Osteocyte (in vitro differentiated cells): ENCODE measurements at places on chromosomes 7 and 10. TPM values are rescaled to one million over a fixed set of nuclear protein-coding genes. Genes with fewer than 3 reads are reported as not detected.
A peak's percentile ranks its signal among the peaks of the same experiment; 100 is the strongest.

GRCh38 chr7:27182285-27182841, 2.7 kb downstream of the HOXA11 start:
- DNase-seq, result no peak

- peak; percentile 66 for DNase-seq
Measured at GRCh38 chr10:1629326-1630198, 107.8 kb downstream of the ADARB2 start.

- no peak for DNase-seq
Measured at GRCh38 chr7:135509589-135509838, 388 bp downstream of the CNOT4 start.

GRCh38 chr10:3902809-3903410, 117.9 kb upstream of the KLF6 start:
- no peak for DNase-seq

DNA sequence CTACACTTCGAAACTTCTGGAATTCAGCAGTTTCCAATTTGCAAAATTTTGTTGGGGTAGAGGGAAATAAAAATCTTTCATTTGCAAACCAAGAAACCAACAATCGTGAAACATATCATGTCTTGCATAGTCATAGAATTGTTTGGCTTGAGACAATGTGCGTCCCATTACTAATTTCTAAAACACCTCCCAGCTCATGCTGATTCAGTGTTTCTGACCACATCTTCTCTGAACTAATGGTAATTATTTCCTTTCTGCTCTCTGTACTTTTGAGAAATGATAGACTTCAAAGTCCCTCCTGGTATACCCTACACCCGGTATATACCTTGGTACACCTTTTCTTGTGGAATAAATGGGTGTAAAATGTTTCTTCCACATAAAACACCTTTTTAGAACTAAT, 41.8 kb upstream of the TSPAN13 start:
- no peak for DNase-seq

AKR1B15 gene
- total RNA-seq, result not detected in 2 replicates

- DNase-seq, result no peak
Measured at GRCh38 chr10:57320416-57320815, 947.3 kb downstream of the IPMK start.

MPP7 gene
- 37.4 and 41.9 TPM in 2 replicates for total RNA-seq

CPA2 gene
- total RNA-seq, result not detected in 2 replicates

GRCh38 chr10:101027106-101027720, 3.7 kb downstream of the PDZD7 start:
- no peak for DNase-seq

DNA sequence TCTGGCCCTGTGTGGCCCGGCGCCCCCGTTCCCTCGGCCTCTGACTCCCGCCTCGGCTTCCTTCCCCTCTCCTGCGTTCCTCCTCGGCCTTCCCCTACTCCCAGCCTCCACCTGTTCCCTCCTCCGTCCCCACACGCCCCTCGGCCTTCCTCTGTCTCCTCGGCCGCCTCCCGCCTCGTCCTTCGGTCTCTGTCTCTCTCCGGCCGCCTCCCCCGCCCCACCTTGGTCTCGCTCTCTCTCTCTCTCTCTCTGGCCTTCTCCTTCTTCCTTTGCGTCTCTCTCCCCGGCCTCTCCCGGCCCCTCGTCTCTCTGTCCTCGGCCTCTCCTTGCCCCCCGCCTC, 588 bp downstream of the GET4 start:
- no peak for DNase-seq

ANKMY2 gene
- 16.9 TPM in 2 replicates for total RNA-seq

MALRD1 gene
- total RNA-seq, result 0.56 TPM in 1 of 2 replicates, not detected in the other

- DNase-seq, result no peak
Measured at GRCh38 chr7:45055016-45055415, 33.8 kb downstream of the NACAD start.

DNA sequence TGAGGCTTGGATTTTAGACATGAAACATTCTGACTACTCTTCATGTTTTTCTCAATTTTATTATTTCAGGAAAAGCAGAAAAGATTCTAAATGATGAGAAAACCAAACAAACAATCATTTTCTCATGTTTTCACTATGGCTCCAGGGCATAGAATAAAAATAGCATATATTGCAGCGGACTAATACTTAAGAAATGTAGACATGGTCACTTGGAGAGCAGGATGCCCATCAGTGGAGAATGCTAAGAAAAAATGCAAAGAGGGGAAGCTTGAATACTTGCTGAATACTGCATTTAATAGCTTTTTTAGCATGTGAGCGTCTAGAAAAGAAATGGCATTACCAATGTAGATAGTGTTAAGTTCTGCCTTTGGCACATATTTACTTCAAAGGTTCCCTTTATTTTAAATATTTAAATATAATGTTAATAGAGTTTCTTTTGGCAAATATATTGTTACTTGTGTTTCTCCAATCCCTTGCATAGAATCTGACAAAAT, 107.9 kb downstream of the PPP1R17 start:
- no peak for DNase-seq

DNA sequence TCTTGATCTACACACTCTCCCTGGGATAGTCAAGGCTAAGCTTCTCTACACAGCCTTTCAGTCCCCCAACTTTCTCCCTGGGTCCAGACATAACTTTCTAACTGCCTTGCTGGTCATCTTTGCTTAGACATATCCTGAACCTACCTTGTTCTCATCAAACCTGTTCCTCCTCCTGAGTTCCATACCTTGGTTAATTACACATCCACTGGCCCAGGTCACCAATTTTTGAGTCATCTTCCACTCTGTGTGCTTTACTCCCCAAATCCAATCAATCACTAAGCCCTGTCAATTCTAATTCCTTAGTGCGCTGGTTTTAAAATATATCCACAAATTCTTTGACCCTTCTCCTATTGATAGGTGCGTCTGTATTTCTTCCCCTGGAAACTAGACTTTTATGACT, 107.0 kb downstream of the EVX1 start:
- DNase-seq, result no peak

DNA sequence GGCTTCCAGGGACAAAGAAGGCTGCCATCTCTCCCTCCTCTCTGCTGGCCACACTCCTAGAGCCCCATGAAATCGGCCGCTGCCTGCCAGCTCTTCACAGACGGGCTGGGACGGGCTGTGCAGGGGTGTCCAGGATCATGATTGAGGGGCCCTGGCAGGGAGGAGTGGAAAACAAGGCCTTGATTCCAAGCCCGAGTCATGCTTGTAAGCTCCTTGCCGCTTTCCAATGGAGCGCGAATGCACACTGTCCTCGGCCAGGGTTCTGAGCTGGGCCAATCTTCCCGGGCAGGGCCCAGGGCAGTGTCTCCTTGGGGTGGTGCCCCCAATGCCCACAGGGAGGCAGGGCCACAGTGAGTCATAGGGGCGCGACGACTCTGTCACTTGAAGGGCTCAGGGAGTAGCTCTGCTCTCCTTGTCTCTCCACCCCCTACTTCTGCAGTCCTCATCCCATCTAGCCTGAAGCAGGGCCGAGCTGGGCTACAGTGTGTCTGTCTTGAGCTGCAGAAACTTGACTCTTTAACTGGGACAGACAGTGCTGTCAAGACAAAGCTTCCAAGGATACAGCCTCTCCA, 186.2 kb upstream of the SVIL start:
- DNase-seq, result no peak

STEAP4 gene
- total RNA-seq, result 0.11 and 0.21 TPM in 2 replicates

LMOD2 gene
- not detected in 2 replicates for total RNA-seq

DNA sequence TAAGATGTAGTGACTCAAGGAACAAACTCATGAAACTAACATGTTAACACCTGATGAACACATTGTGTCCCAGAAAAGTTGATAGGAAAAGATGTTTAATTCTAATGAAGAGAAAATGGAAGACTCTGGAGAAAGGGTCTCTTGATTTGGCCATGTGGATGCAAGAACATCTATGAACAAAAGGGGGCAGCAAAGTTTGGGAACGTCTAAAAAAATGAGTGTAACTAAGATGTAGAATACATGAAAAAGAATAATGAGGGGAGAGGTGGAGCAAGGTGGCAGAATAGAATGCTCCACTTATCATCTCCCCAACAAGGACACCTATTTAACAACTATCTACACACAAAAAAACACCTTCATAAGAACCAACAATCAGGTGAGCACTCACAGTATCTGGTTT, 805.1 kb downstream of the TNS3 start:
- no peak for DNase-seq

GRCh38 chr7:105218215-105218614, 170.5 kb downstream of the SRPK2 start:
- DNase-seq, result no peak

GRCh38 chr7:126483972-126484371, 768.8 kb downstream of the GRM8 start:
- DNase-seq, result no peak

DNA sequence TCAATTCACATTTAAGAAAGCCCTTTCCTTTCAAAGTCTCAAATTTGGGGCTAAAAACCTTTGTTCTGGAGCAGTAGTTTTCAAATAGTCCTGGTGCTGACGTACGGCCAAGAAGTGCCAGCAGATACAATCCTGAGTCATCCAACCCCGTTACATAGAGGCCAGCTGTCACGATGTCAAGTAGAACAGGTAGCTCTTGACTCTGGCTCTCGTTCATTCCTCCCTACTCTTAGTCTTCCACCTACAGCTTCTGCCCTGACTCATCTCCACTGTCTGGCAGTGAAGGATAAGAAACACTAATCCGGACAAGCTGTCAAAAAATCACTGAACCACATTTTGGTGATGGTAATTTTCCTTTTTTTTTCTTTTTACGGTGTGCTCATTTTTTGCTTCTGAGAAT, 132.4 kb upstream of the PTN start:
- no peak for DNase-seq

MACC1 gene
- not detected in 2 replicates for total RNA-seq

DNA sequence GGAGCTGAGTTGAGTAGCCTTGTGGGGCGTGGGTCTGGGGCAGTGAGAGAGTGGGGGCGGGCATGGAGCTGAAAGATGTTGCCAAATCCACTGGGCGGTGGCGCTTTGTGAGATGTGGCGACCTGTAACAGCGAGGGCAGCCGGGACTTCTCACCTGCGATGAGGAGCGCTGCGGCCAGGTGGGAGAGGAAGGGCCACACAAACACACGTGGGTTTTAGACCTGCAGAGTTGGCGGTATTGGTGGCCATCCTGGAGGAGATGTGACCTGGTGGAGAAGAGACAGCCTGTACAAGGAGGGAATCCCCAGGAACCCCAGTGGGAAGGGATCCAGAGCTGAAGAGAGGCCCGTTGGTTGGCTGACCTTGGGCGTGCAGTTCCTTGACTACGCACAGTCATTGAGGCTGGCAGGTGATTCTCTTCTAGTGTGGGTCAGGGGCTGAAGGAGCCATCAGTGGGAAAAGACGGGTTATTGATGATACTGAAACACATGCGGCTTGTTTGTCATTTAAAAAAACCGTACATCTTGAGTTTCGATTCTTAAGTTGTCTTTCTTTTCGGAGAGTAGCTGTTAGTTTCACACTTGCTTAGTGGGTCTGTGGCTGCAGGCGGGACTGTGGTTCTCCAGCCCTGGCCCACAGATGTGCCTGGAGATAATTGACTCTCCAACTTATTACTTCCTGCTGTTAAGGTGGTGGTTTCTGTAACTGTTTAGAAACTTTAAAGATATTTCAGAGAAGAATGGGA, 2.4 kb downstream of the CHST12 start:
- DNase-seq, result no peak

ING3 gene
- total RNA-seq, result 20.2 and 20.7 TPM in 2 replicates

DNA sequence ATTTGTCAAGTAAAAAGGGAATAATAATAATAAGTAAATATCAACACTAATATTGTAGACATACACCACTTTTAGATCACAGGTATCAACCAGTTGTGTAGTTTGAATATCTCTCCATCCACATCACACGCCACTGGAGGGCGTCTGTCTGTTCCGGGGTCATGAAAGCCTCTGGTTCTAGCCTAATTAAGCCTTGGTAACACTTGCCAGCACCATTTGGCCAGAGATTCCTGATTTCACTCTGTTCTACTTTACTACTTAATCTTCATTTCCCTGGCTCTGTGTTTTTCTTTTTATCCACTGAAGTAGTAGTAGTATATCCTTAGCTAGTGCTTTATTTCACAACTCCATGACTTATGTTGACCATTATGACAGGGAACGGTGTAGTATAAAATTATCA, 285.6 kb upstream of the POM121L12 start:
- no peak for DNase-seq

DNA sequence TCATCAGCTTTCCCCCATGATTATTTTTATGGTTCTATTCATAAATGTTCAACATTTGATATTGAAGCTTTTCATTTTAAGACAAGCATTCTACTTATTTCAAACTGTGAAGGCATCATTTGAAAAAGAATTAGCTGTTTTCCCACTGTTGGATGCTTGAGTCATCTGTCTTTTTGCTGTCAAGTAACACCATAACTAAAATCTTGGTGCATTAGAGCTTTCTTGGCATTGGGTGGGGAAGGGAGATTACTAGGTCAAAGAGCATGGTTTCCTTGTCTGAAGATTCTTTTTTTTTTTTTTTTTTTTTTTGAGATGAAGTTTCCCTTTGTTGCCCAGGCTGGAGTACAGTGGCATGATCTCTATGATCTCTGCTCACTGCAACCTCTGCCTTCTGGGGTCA, 68.5 kb downstream of the CTBP2 start:
- DNase-seq, result no peak

ADK gene
- 47.0 and 50.0 TPM in 2 replicates for total RNA-seq

ASIC3 gene
- 3.6 and 5.8 TPM in 2 replicates for total RNA-seq

CDH23 gene
- not detected in 2 replicates for total RNA-seq

GRCh38 chr7:91249506-91250233, 14.6 kb upstream of the FZD1 start:
- DNase-seq, result no peak

TMEM243 gene
- 23.0 and 23.1 TPM in 2 replicates for total RNA-seq
